ENCODE measurements at places on chromosomes 7 and 10. TPM values are rescaled to one million over a fixed set of nuclear protein-coding genes. Genes with fewer than 3 reads are reported as not detected.

Gene CNPY4
- 12.3 TPM for total RNA-seq

DNA sequence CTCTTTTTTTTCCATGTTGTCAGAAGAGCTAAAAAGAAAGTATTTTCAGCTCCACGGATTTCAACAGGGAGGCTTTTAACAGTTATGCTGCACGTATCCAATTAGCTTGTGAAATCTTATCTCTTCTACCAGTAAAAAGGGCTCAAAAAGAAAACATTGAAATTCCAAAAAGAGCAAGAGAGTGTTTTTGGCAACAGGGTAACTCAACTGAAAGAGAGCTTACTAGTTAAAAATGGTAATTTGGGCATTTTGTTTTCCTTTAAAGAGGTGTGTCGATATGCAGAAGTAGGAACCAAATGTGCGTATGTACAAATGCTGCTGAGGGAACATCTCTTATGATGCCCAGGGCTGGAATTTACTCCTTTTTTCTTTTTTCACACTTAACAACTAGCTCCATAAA, 292.8 kb downstream of the PRKG1 start:
- DNase-seq: no peak

Gene SLC29A4
- 4.0 TPM for total RNA-seq

DNA sequence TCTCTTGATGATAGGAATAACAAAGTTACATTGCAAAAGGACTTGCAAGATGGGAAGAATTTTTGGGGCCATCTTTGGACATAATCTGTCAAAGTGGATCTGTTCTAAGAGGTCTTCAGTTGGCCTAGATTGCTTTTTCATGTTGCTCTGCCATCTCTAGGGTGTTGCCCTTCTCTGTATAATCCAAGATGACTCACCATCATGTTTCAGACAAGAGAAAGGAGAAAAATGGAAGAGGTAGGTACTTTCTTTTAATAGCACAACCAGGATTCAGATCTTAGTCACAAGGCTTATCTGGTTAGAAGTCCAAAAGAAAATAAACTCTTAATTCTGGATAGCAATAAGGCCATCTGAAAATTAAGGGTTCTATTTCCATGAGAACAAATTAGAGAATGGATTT, 38.7 kb upstream of the FOXP2 start:
- DNase-seq: no peak

GRCh38 chr10:100733329-100733728, 12.1 kb upstream of the PAX2 start:
- no peak for DNase-seq

DNA sequence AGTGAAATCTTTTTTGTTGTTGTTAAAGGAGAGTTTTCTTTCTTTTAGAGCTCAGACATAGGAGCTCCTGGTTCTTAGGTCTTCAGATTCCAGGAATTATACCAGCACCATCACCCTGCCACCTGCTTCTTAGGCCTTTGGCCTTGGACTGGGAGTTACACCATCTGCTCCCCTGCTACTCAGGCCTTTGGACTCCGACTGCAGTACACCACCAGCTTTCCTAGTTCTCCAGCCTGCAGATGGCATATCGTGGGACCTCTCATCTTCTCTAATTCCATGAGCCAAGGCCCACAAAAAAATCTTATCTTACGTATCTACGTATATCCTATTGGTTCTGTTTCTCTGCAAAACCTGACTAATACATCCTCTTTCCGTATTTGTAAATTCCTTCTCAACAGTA, 5.1 kb upstream of the TACC2 start:
- no peak for DNase-seq

DNA sequence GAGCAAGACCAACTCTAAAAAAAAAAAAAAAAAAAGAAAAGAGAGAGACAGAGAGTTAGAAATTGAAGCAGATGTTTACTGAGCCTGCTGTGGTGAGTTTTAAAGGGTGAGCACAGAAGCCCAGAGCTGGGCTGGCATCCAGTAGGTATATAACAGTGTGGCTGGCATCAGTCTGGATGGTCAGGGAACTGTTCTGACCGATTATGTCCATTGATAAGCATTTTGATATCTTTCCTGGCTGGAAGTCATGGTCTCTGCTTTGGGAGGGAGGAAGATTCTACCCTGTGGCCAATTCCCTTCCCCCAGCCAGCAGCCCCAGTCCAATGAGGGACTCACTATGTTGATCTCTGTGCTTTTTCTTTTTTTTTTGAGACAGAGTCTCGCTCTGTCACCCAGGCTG, 65.2 kb upstream of the PODXL start:
- no peak for DNase-seq

- peak; percentile 75 for DNase-seq
Measured at GRCh38 chr10:97196223-97197029, 10.7 kb upstream of the SLIT1 start.

DNA sequence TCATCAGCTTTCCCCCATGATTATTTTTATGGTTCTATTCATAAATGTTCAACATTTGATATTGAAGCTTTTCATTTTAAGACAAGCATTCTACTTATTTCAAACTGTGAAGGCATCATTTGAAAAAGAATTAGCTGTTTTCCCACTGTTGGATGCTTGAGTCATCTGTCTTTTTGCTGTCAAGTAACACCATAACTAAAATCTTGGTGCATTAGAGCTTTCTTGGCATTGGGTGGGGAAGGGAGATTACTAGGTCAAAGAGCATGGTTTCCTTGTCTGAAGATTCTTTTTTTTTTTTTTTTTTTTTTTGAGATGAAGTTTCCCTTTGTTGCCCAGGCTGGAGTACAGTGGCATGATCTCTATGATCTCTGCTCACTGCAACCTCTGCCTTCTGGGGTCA, 68.5 kb downstream of the CTBP2 start:
- no peak for DNase-seq

GRCh38 chr10:61896854-61897661, 4.4 kb upstream of the ARID5B start:
- peak; percentile 63 for DNase-seq

DNA sequence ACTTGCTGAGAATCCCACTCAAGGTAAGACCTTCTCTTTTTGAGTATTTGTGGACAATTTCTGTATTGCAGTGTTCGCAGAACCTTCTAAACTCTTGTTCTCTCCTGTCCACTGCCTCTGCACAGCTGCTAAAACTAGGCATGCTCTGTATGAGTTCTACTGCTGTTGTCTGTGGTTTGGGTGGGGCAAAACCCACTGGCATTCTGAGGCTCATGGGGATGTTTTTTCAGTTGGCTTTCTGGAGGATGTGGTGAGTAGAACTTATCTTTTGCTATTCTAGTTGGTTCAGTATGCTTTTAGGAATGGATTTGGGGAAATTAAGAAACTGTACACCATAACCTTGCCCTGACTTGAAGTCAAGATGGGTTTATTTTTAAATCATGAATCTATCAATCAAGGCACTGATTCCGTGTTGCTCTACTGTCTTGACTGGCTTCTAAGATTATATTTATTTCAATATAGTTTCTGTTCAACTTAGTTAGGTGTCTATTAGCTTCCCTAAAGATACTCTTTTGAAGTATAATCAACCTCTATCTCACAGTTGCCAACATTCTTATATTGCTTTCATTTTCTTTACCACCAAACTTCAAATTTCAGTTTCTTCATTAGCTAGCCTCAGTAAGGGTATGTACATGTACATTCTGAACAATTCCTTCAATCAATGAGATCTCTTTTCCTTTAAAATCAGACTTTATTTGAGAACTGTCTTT, 25.0 kb upstream of the C1GALT1 start:
- DNase-seq: peak; percentile 26

DNA sequence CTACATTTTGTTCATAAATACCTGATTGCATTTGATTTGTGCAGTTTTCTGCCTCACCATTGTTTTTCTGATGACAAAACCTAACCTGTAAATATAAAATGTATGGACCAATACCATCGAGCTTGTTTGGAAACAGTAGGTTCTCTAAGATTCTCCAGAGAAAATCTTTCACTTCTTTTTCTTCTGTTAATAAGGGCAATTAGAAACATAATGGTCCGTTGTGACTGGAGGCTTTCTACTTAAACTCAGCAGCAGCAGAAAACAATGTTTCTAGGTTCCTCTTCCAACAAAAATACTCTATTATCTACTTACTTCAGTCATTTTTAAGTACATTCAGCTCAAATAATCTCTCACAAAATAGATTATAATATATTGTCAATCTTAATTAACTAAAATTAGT, 601.5 kb downstream of the PHTF2 start:
- DNase-seq: no peak

- DNase-seq: no peak
Measured at GRCh38 chr7:91866599-91867148, 13.8 kb downstream of the MTERF1 start.

Gene VWDE
- 10.6 TPM for total RNA-seq

Gene NME8
- total RNA-seq: not detected

GRCh38 chr10:74738985-74739567, 87.3 kb upstream of the KAT6B start:
- DNase-seq: no peak

Gene PLXDC2
- 25.2 TPM for total RNA-seq

- no peak for DNase-seq
Measured at GRCh38 chr7:54111814-54112511, 430.2 kb upstream of the VSTM2A start.

Gene CALHM3
- not detected for total RNA-seq

DNA sequence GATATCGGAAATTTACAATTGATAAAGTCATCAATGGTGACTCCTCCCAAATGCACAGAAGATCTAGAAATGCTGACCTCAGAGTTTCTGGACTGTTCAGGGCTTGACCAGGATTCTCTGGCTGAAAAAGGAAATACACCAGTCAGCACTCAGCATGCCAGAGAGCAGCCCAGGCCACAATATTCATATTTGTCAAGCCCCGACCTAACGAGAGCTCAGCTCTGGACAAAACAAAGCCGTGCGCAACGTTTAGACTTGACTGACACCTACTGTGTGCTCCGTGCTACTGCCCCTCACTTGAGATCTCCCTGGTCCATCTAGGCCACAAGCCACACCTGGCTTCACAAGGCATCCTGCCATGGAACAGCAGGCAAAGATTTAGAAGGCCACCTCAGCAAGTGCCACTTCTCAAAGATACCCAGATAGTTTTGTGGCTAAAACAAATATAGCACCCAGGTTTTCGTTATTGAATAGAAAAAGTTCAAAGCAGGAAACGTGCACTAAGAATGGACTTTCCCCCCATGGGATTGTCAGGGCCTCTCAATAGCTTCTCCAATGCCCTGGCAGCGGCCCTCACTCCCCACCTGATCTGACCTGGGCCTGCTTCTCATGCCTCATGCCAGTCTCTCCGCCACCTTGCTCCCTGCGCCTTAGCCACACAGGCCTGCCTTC, 218.3 kb downstream of the FAM107B start:
- DNase-seq: no peak

Gene MRC1
- total RNA-seq: 38.3 TPM

- no peak for DNase-seq
Measured at GRCh38 chr10:133134411-133135115, 25.5 kb upstream of the KNDC1 start.

GRCh38 chr10:114687459-114687858, 29.4 kb upstream of the ABLIM1 start:
- DNase-seq: no peak

GRCh38 chr7:26507108-26507987, 215.7 kb downstream of the SNX10 start:
- no peak for DNase-seq

DNA sequence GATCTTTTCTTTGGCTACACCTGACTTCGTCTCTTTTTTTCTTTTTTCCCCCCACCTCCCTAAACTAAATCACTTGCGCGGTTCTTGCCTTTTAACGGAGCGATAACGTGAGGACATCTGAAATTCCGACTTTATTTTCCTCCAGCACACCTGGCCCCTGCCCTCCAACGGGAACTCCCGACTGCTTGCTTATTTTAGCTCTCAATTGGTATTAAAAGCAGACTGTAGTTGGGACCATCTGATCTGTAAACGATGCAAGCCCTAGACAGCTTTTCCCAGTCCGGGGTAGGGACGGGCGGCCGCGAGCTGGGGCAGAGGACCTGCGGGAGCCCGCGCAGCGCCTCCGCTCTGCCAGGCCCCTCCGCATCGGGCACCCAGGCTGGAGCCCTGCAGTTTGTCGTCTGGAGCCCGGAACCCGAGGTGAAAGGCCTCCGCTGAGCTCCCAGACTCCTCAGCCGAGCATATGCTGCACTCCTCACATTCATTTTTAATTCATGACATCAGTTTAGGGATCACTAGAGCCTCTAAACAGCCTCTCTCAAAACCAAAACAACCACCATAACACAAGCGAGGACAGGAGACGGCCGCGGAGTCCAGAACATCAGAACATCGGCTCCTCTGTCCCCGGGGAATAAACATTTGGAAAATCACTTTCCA, 10.0 kb upstream of the EMX2 start:
- DNase-seq: no peak
